Activated CD4-positive, alpha-beta memory T cell treated with anti-CD3 and anti-CD28 coated beads for 36 hours (primary cell): ENCODE measurements at places on chromosomes 13 and 19. TPM values are rescaled to one million over a fixed set of nuclear protein-coding genes. Genes with fewer than 3 reads are reported as not detected.

GRCh38 chr13:28885181-28885580 is 65.0 kb downstream of the MTUS2 start:
- no peak for DNase-seq

The CEACAM8 gene
- total RNA-seq: not detected

DNA sequence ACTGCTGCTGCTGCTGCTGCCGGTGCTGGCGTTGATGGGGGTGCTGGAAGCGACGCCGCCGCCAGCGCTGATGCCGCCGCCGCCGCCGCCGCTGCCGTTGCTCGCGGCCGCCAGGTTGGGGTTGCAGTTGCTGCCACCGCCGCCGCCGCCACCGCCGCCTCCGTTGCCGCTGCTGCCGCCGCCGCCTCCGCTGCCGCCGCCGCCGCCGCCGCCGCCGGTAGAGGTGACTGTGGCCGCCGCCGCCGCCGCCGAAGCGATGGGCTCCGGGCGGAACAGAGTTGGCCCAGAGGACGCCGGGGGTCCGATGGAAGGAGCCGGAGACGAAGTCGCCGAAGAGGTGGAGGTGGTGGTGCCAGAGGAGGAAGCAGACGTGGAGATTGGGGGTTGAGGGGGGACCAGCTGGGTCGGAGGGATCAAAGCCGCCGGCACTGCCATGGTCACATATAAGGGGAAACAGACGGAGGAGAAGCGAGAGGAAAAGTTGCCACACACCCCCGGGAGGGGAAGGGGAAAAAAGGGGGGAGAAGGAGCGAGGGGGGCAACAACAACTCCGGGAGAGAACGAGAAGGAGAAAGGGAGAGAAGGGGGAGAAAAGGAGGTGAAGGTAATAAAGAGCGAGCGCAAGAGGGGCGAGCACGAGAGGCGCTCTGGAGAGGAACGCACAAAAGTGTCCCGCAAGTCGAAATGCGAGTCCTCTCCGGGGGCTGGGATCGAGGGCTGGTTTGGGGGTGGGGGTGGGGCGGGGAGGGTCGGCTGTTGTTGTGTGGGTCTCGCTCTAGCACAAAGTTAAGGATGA is 471 bp downstream of the DACH1 start:
- DNase-seq: peak; percentile 20

DNA sequence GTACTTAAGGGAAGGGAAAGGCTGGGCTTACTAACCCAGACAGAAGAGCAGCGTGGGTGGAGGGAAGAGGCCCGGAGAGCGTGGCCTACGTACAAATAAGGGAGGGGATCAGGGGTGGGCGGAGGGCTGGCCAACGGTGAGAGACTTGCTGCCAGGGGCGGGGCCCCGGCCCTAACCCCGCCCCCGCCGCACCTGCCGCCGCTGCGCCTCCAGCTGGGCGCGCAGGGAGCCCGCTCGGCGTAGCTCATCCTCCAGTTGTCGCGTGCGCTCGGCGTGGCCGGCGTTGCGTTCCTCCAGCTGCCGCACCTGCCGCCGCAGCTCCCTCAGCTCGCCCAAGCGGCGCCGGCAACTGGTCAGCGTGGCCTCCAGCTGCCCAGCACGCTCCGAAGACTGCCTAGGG is 5.7 kb downstream of the HOOK2 start:
- DNase-seq: peak; percentile 84

The CEACAM1 gene
- total RNA-seq: 5.8 TPM

DNA sequence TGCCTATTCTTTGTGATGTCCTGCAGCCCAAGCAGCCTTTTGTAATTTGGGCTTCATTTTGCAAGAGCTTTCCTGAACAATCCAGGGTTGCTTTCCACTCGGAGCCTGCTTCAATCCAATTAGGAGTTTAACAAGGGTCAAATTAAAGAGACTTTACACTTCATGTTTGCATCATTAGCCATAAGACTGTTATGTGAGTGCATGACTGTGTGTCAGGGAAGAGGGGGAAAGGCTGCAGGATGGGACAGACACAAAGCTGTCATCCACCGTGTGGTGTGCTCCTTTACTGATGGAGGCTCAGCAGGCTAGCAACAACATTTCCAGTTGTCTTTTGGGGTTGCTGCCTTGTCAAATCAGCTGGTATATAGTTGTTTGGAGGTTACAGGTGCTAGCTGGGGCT is 23.7 kb upstream of the MAB21L1 start:
- no peak for DNase-seq

DNA sequence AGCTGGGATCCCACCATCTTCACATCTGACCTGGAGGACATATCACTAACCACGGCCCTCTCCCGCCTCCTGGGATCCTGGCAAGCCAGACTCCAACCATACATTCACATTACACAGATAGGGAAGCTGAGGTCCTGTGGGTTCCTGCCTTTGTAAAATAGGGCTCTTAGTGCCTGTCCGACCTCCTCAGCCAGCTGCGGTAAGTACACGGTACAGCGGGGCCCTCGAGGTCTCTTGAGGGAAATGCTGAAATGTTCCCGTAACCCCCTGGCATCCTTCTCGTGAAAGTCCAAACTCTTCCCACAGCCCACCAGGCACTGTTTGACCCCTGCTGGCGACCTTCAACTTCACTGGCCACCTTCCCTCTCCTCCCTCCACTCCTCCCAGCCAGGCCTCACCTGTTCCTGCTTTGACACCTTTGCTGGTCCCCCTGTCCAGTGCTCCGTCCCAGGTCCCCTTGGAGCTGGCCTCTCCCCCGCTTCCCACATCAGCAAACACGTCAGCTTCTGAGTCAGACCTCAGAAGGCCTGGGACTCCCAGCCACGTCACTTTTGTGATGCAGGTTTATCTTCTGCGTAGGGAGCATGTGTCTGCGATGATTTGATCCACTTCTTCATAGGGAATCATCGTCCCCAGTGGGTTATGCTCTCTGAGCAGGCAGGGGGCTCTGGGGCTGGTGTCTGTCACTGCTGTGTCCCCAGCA is 8.8 kb upstream of the GNG7 start:
- no peak for DNase-seq

DNA sequence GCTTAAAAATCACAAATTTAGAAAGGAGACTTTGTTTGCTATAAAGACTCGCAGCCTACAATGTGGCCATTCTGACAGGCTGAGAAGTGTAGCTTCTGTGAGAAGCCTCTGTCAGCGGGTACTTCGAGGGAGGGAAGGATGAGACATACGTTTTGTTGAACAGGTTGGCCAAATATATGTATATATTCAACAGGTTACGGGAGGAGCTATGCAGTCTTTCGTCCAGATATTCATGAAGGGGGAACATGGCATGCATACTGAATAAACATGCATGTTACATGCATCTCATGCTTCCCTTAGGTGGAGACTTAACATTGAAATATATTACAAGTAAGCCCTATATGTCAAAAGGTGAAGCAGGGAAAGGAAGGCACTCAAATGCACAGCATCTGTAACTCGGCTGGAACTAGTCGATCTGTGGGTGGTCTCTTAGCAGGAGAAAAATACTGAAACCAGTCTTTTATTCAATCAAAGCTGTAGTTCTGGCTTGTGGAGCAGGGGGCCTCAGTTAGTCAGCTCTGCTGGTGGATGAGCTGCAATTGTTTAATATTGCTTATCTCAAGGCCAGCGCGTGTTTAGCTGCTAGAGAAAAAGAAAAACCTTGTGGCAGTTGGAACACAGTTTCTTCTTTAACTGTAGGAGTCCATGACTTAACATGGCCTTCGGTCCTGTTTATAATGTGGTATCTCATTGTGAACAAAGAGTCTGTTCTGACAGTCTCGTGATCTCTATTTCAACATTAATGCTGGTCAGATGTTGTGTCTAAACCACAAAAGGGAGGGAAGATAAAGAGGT is 94.3 kb downstream of the FAM216B start:
- peak; percentile 9 for DNase-seq

DNA sequence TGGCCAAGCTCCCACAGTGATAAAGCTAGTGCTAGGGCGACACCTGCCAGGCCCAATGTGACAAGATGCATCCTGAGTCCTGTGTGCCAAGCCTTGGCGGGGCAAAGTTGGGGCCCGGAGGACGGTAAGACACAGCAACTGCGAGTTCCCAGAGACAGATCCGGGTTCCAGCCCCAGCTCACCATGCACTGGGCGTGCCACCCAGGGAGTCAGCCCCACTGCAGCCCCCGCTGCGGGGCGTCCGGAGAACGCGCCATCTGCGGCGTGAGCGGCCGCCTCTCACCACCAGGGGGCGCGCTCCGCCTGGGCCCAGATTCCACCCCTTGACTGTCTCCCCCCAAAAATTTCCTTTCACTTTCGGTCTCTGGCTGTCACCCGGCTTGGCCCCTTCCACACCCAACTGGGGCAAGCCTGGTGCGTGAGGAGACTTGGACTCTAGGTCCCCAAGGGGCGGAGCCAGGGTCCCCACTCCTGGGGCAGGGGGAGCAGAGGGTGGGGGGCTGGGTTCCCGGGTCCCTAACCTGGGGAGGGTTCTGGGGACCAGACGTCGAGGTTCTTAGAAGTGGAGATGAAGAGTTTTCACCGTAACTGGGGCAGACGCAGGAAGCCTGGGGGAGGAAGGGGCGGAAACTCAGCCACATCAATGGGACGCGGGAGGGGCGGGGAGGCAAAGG is at the start of gene FLT3LG:
Gene FLT3LG, plus strand, starts transcription at position 348 of the 674 bp plus-strand sequence. CDS start 425 bp downstream, outside the sequence.
- peak; percentile 93 for DNase-seq

DNA sequence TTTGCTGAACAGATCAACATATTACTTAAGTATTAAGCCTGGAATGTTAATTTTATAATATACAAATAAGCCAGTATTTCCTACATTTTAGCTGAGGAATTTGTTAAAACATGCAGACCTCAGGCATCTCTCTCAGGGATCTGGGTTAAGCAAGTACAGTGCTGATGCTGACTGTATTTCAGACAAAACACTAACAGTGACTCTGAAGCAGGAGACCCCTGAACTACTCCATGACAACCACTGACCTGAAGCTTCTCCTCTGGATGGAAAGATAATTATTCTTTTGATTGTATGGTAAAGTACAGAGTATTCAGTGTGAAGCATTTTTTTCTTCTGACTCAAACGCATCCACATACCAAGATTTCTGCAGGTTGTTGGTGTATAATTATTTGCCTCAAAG is 680.8 kb downstream of the LIG4 start:
- DNase-seq: no peak
